ENCODE measurements at places on chromosomes 2 and 18. TPM values are rescaled to one million over a fixed set of nuclear protein-coding genes. Genes with fewer than 3 reads are reported as not detected.

The TMSB10 gene
- total RNA-seq = 4,015 TPM

The DYNC1I2 gene
- total RNA-seq = 138 TPM

The CFAP210 gene
- not detected for total RNA-seq

The DNAJC27 gene
- total RNA-seq = 3.2 TPM

The PDE1A gene
- total RNA-seq = 0.83 TPM

The SEH1L gene
- 42.8 TPM for total RNA-seq

The RPE gene
- 60.7 TPM for total RNA-seq

The OTOS gene
- total RNA-seq = not detected

The TNS1 gene
- total RNA-seq = 35.6 TPM

The ABCG8 gene
- not detected for total RNA-seq

The DTYMK gene
- 104 TPM for total RNA-seq

The ITGB6 gene
- not detected for total RNA-seq

The NCKAP5 gene
- total RNA-seq = 3.0 TPM

The DUSP2 gene
- total RNA-seq = 0.33 TPM

All from endothelial cell of umbilical vein (primary cell).